Activated T-helper 17 cell treated with anti-CD3 and anti-CD28 coated beads, Interleukin-2, amount 50 U/mL, for 72 hours (primary cell): ENCODE measurements at places on chromosomes 5 and 9. TPM values are rescaled to one million over a fixed set of nuclear protein-coding genes. Genes with fewer than 3 reads are reported as not detected.

CDH10 gene
- total RNA-seq, result not detected

CDH9 gene
- total RNA-seq, result not detected

GRCh38 chr9:75017378-75017777, 10.7 kb downstream of the CARNMT1 start:
- ATAC-seq, result no peak

GRCh38 chr5:61055434-61056006, 106.7 kb downstream of the SMIM15 start:
- ATAC-seq, result no peak

DNA sequence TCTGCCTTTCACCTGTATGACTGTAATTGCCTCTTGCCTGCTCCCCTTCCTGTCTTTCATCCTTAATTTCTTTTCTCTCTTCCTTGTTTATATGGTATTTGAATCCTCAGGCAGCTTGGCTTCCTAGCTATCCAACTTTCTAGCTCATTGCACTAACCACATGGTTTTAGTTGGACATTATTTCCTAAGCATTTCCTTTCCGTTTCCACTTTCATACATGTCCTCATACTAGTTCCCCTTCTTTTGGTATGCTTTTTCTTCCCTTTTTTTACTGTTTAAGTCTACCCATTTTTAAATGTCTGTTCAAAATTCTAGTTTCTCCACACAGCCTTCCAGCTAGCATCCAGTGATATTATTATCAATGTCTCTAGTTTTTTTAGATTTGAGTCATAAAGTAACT, 6.6 kb downstream of the CWC27 start:
- ATAC-seq, result no peak

DNA sequence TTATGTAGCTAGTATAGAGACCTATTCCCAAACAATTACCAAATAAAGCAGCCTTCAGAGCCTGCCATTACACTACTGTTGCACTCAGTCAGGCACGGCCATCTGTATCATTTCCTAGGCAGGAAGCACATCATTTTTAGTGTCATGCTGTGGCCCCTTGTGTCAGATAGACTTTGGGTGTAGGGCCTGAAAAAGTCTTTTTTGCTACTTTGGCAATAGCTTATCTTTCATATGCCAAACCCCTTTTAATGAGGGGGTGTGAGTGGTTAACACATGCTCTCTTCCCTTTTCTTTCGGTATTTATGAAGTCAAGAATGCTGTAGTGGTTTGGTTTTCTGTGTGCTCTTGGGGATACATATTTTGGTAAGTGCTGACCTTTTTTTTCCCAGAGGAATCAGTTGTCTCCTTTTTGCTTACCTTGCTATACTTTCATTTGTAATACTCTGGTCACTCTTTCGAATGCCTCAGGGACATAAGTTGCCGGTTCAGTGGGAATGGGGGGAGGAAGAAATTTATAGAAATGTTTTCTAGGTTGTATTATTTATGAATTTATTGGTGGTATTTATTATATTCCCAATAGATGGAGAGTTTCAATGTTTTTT, 209.8 kb downstream of the CSNK1G3 start:
- ATAC-seq, result no peak

DNA sequence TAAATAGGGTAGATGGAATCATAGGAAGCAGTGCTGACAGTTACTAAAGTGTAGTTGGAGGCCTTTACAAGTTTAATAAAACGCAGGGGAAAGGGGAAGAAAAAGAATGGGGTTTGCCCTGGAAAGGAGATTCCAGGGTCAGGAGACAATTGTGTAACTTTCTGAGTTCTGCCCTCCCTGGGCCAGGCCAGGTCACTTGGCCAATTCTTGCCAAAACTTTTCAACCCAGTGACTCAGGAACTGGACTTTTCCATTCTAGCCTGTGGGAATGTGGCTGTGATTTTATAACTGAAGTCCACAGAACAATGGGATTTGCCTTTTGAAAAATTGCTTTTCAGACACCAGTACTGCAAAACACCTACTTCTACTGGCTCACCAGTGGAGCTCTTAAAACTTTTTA, 289.8 kb upstream of the ANKRD55 start:
- ATAC-seq, result no peak

DNA sequence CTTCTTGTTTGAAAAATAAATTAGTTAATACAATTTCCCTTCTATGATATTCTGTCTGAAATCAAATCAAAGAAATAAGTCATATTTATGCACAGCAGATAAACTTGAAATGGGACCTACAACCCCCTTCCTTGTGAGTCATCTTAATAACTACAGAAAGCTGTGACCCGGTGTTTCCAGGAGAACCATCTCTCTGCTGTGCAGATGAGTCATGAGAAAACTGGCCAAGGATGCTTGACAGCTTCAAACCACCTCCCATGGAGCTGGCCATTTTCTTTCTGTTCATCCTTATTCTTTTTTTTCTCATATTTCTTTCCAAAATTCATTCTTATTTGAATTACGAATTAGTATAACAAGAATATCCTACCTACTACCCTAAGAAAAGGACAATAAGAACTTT, 43.4 kb upstream of the NR4A3 start:
- ATAC-seq, result peak; percentile 92

- no peak for ATAC-seq
Observed at GRCh38 chr9:80866121-80866520, 823.2 kb downstream of the TLE1 start.
